ENCODE measurements at places on chromosomes 5 and 9.
A peak's percentile ranks its signal among the peaks of the same experiment; 100 is the strongest.

DNA sequence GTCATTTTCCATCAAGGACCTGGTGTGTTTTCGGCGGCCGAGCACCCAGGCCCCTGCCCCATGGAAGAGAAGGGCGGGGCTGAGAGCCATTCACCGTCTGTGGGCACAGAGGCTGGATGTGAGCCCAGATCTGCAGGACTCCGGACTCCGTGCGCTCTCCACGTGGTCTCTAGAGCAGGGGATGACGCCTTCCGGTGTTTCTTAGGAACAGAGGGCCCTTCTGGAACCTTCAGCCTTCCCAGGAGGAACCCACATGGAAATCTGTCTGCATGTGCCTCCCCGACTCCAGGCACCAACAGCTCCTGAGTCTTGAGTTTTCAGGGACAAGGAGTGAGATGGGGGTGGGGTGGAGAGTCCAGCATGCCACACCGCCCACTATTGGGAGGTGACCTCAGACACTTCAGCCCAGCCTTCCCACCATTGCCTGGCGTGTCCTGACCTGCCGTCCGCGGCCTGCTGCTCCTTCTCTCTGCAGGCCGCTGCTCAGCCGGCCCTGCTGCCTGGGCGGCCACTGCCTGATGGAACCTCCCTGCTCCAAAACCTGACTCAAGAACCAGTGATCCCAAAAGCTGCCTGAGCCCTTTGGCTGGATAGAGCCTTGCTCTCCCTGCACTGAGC is 2.4 kb upstream of the RXRA start:
- DNase-seq: no peak

DNA sequence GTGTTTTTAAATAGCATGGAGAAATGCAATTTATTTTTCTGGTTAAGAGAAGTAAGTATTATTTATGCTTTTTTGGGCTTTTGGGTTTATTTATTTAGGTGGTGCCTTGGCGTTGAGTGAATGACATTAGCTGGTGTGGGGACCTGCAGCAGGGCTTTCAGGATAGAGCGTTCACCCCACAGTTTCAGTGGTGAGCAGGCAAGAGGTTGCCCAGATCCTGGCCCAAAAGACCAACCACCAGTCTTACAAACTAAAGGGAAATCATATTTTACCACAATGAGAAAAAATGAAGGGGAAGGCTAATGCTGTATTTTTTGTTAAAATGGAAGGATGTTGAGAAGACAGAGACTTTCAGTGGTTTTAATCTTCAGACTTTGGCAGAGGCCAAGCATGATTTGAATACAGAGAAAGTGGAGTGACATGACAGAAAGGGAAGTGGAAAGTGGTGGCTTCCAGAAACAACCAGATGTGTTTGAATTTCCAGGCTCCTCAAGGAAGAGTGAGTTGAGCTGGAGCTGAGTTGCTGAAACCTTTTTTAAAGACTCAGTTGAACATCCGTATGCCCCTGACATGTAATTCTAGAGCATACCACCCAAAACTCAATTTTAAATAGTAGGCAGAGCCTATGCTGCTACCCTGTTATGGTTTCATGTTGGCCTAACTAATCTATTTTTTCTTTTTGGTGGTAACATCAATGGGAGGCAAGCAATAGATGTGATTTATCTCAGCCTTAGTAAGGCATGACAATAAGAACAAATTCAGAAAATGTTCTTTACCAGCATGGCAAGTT is 94.8 kb downstream of the AOPEP start:
- DNase-seq: peak; percentile 47

DNA sequence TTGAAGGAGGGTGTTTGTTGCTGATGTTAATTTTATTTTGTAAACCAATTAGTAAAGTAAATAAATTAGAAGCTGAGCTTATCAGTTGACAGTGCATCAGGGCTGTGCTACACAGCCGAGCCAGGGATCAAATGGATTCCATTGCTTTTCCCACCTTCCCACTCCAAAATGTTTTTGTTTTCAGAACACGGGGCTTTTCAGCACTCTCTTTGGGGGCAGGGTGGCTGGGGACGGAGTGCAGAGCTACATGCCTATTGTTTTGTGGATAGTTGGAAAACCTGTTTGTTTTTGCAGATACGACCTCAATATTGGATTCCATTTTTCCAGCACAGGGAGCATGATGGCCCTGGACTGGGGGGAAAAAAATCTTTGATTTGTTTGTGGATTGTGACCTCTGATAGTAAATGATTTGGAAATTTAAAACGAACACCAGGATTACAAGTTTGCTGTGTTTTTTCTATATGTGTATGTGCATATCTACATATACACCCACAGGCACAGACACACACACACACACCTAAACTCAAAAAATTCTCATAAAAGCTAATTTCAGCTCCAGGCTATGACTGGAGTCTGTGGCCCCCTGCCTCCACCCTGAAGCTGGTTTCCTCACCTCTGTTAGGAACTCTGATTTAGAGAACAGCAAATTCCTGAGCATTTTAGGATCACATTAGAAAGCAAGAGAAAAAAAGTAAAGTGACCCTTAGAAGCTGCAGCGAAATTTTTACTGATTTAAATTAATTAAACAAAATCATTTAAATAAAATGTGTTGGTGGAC is 371.7 kb upstream of the IRX2 start:
- DNase-seq: no peak

DNA sequence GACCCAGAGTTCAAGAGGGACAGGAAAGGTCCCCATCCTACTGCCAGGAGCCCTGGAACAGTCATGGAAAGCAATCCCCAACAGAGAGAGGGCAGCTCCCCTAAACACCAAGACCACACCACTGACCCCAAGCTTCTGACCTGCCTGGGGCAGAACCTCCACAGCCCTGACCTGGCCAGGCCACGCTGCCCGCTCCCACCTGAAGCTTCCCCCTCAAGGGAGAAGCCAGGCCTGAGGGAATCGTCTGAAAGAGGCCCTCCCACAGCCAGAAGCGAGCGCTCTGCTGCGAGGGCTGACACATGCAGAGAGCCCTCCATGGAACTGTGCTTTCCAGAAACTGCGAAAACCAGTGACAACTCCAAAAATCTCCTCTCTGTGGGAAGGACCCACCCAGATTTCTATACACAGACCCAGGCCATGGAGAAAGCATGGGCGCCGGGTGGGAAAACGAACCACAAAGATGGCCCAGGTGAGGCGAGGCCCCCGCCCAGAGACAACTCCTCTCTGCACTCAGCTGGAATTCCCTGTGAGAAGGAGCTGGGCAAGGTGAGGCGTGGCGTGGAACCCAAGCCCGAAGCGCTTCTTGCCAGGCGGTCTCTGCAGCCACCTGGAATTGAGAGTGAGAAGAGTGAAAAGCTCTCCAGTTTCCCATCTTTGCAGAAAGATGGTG is 31.6 kb downstream of the CD180 start:
- peak; percentile 24 for DNase-seq

GRCh38 chr9:99197124-99197630 is 24.6 kb downstream of the ALG2 start:
- DNase-seq: no peak
